Kidney (tissue), 22 donors: ENCODE measurements at places on chromosomes 4 and X. TPM values are rescaled to one million over a fixed set of nuclear protein-coding genes. Genes with fewer than 3 reads are reported as not detected.

DNA sequence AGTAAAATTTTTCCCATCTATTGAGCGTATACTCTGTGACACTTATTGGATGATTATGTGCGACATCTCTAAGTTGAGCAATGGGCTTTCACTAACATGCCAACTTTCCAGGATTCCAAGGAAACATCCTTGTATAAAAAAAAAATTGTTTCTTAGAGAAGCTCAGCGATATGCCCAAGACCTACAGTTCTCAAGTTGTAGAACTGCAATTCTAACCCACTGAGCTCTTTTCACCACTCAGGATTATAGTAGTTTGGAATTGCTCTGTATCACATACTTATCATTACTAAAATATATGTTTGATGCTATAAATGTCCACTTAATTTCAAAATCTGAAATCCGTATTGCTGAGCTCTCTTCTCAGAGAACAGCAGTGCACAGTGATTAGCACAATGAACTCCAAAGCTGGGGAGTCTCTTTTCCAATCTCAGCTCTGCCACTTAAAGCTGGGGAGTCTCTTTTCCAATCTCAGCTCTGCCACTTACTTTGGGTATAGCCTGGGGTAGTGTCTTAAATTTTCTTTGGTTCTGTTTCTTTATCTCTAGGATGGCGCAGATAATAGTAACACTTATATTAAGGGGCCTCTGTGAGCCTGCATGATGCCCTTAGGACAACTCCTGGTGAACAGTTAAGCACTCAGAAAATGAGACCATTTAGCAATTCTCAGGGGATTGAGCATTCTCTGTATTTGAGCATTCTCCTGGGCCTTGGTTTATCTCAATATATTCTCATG is 1722.2 kb upstream of the AGA start:
- DNase-seq, result no peak

Gene SLC25A53
- total RNA-seq, result 12.1 TPM

DNA sequence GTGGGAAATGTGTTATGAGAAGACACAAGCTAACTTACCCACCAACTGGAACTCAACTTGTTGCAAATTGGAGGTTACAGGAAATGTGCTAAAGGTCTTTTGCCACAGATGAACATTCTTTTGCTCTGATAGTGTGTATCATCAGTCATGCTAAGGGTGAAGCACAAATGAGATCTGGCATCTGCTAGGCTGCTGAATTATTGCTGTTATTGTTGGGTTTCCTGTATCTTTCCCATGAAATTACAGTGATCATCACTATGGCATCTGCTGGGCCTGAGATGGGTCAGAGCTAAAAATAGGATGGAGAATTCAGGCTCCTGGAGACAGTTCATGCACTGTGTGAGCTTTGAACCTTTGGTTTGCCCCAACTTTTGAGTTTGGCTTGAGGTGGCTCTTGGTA is 124.5 kb downstream of the NPNT start:
- DNase-seq, result no peak

DNA sequence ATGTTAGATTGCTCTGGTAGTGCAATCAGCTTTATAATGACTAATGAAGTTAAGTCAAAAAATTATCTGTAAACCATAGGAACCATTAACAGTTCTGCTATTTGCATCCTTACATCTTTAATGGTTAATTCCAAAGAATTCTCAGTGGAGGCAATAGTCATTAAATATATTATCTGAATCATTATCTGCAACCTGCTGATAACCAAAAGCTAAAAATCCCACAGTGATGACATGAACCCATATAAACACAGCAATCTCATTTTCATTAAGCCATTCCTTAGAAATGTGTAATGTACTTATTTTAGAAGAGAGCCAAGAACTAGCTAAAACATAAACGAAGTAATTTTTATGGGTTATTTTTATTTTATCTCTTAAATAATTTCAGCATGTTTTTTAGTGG is 60.2 kb downstream of the MAGEB16 start:
- DNase-seq, result no peak

DNA sequence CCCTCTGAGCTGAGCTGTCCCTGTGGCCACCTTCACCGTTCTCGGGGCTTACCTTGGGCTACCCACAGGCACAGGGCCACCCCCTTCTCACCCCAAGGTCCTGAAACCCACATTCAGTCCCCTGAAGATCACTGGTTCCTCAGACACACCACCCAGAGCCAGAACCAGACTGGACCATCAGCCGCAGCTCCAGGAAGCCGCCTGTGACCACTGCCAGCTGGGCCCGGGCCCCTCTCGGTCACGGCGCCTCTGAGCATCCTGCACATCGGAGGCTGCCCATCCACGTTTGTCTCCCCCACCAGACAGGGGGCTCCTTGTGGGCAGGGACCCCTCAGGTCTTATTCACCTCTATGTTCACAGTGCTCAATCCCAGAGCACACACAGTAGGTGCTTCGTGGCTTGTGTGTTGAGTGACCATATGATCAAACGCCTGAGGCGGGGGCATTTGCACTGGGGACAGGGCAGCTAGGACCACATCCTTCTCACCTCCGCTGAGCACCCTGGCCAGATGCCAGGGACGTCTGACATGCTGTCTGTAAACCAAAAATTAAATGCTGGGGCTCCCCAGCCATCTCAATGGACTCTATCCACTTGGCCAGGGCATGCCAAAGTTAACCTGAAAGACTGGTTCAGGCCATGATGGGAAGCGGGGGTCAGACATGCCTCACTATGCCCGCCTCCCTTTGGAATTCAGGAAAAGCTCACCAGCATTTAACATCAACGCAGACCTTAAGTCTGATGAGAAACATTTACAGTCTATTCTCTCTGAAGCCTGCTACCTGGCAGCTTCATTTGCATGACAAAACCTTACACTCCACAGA is 109.4 kb upstream of the AFAP1 start:
- no peak for DNase-seq

Gene BTK
- total RNA-seq, result 13.9 TPM

DNA sequence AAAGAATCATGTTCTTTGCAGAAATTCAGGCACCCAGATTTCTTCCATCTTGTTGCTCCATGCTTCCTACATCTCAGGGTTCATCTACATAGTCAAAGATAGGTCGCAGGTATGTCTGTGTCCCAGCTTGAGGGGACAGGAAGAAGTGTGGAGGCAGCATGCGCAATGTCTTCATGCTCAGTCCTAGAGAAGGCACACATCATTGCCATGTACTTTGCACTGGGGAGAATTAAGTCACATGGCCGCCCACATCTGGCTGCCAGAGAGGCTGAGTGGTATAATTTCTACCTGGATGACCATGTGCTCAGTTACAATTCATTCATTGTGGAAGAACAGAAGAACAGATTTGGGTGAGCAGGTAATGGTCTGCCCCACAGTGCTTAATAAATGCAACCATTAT is 54.1 kb downstream of the GAB1 start:
- no peak for DNase-seq

DNA sequence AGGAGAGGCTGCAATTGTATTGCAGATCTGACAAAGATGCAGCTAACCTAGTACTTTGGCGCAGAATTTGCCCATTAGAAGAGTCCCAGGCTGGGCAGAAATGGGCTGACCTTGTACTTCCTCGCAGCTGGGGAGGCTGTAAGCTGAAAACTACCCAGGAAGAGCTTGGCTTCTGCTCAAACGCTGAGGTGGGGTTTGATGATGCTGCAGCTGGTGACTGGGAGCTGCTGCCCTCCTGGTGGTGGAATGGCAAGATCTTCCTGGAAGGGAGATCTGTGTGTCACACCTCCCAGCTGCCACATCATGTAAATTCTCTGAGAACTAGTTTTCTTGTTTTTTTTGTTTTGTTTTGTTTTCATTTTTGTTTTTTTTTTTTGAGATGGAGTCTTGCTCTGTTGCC is 17.4 kb downstream of the CCNG2 start:
- no peak for DNase-seq

Gene ELOVL6
- total RNA-seq, result 10.7 TPM

DNA sequence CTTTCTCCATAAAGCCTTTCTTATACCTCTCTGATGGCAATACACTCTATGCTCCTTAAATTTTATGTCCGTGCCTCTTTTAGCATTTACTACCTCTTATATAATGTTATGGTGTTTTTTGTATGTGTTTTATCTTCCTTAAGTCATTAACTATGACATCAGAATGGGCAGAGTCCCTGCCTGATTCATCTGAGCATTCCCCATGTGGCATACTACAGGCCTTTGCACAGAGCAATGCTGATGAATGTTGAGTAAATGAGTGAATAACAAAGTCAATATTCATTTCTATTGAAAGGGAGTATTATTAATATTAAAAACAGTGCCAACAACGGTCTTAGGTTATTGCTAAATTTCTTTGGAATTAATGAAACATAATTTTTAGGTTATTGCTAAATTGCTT is 18.8 kb upstream of the RPS6KA3 start:
- DNase-seq, result no peak

Gene ABLIM2
- 23.3 TPM for total RNA-seq
